ENCODE measurements at places on chromosomes 1 and 21.

GRCh38 chr1:38834221-38834782 lies 25.3 kb downstream of the RRAGC start:
- DNase-seq = no peak

- DNase-seq = no peak
Measured at GRCh38 chr1:238499021-238499420, 608.3 kb upstream of the ZP4 start.

GRCh38 chr1:3618531-3618880 lies 6.3 kb upstream of the TPRG1L start:
- no peak for DNase-seq

- no peak for DNase-seq
Measured at GRCh38 chr1:214604523-214604922, 1.5 kb downstream of the CENPF start.

DNA sequence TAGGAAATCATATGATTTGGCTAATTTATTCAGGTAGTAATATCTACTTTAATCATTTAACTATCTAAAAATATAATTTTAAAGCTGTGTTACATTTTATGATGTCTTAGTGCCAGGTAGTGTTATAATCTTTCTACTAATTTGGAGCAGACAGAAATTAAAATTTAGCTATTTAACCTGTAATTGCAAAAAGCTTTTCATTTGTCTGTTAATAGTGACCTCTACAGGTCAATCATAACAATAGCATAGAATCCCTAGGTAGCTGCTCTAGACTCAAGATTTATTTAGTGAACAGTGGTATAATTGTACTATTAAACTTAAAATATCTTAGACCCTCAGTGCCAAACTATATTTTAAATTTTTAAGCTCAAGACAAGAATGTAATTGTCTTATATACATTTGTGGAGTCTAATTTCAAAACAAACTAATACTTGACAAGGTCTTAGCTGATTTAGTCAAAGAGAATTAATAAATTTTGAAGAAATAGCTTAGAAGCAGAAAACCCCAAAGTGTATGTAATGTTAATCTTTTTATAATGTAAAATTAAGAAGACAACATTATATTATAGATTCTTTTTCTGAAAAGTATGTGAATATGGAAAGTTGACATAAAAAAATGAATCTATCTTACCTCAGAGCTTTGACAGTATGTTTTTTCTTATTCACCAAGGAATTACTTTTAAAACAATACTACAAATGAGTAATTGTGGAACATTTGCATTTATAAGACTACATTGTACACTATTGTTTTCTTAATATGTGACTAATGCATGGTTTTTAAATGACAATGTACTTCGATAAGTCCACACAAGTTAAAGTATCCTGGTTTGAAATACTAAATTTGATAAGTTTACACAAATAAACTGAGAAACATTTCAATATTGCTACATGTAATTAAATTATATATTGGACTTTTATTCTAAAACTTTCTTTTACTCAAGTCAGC lies 64.1 kb upstream of the RNPC3 start:
- no peak for DNase-seq

DNA sequence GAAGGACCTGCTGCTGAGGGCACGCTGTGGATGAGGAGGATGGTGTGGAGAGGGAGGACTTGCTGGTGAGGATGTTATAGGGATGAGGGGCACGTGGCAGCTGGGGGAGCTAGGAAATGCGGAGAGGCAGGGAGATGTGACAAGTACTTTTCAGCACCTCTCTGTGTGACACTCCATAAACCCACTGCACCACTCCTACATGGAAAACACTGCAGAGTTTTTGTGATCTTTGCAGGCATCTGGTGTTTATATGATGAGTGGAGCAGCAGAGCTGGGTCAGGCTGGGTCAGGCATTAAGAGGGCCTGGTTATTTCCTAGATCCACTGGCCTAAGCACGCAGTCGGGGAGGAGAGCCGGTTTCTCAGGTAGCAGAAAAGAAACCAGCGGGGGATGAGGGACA lies 167.3 kb upstream of the COA6 start:
- no peak for DNase-seq

- no peak for DNase-seq
Measured at GRCh38 chr1:209010475-209011230, 572.9 kb upstream of the CAMK1G start.

DNA sequence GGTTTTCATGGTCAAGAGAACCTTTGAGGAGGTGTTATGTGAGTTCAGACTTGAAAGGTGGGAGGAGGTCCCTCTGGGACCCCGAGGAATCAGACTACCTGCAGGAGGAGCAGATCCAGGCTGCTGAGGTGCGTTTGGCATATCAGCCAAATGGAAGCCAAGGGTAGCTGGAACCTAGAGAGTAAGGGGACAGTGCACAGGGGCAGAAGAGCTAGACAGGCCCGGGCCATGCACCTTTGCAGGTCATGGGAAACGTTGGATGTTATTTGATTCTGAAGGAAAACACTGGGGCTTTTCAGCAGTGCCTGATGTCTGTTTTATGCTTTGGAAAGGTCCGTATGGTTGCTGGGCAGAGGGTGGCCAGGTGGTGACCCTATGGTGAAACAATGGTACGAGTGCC lies 169.2 kb downstream of the PGBD5 start:
- no peak for DNase-seq

DNA sequence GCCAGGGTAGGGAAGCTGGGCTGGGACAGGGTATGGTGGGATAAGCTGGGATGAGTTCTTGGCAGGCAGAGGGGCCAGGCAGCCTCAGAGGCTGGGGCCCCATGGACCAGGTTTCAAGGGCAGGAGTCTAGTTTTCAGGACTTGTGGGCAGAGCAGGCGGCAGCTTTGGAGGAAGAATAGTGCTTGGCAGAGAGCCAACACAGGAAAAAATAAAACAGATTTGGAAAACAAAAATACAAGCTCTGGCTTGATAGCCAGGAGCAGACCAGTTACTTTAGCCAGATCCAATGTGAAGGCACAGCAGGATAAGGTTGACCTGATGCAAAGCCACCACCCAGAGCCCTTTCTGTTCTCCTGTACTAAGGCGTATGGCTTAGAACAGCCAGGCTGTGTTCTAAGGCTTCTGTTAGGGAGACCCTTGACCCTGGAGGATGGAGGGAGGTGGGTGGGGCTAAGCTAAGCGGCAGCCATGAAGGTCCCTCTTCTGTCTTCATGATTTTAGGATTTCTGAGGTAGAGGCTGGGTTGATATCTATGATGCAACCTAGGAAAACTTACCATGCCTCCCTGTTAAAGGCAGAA lies 5.5 kb downstream of the TRAF5 start:
- no peak for DNase-seq
